ENCODE measurements at places on chromosomes 5 and 9. TPM values are rescaled to one million over a fixed set of nuclear protein-coding genes. Genes with fewer than 3 reads are reported as not detected.
A peak's percentile ranks its signal among the peaks of the same experiment; 100 is the strongest.

DNA sequence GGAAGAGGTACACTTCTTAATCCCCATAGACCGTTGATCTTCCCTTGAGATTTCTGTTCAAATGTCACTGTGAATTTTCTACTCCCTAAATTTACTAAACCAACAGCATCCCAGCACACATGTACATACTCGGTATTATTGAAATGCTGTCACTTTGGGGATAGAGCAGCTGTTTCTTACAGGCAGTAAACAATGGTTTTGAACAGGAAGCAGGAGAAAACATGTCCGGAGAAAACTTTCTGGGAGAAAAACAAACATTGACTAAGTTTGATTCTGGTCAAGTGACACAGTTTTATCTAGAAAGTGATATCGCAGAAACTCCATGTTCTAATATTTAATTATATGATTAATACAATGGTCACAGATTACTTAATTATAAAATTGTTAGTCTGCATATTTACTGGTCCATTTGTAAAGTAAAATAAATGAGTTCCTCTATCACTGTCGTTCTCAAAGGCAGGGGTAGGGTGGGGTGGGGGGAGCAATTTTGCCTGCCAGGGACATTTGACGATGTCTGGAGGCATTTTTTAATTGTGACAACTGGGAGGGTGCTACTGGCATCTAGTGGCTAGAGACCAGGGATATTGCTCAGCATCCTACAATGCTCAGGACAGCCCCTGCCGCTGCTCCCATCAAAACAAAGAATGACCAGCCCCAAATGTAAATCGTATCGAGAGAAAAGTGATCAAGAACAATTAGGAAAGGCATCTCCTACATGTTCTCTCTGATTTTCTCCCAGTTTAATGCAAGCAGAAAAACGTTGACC lies 12.2 kb downstream of the TAS2R1 start:
- no peak for ATAC-seq

The GCNT1 gene
- 2.4 TPM for total RNA-seq

The HRCT1 gene
- total RNA-seq = 1.0 TPM

The SMIM33 gene
- total RNA-seq = not detected

DNA sequence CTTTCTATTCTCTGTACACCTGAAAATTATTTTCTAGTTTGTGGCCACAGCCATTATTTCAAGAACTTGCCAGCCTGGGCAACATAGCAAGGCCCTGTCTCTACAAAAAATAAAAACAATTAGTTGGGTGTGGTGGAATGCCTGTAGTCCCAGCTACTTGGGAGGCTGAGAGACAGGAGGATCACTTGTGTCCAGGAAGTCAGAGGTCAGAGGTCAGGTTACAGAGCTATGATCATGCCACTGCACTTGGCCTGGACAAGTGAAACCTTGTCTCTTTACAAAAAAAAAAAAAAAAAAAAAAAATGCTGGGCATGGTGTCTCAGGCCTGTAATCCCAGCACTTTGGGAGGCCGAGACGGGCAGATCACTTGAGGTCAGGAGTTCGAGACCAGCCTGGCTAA lies 58.3 kb downstream of the HMGCR start:
- ATAC-seq = no peak

- no peak for ATAC-seq
Observed at GRCh38 chr5:38078161-38078560, 180.2 kb upstream of the EGFLAM start.

DNA sequence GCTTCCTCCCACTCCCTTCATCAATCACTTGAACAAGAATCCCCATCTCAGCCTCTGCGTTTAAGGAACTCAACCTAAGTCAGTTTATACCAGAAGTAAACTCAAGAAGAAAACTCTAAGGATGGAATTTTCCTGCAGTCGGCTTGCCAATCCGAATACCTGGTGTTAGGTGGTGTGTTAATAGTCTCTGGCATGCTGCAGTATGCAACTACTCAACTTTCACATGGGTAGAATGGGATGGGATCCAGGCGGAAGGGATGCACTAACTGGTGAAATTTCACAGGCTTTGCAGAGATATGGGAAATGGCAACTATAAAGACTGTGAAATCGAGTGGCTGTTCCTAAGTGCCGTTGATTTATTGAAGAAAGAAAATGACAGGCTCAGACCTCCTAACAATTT lies 560.6 kb downstream of the TLE1 start:
- no peak for ATAC-seq

- no peak for ATAC-seq
Observed at GRCh38 chr5:134410822-134411221, 859 bp downstream of the CDKN2AIPNL start.

- peak; percentile 27 for ATAC-seq
Observed at GRCh38 chr5:84299959-84300358, 84.7 kb downstream of the EDIL3 start.

The PCDHB11 gene
- total RNA-seq = 5.3 TPM

- no peak for ATAC-seq
Observed at GRCh38 chr5:142512043-142513042, 173.5 kb downstream of the FGF1 start.

Measured in motor neuron (in vitro differentiated cells).